Peyer's patch (tissue), 4 donors: ENCODE measurements at places on chromosomes 4 and X. TPM values are rescaled to one million over a fixed set of nuclear protein-coding genes. Genes with fewer than 3 reads are reported as not detected.

- no peak for DNase-seq
Observed at GRCh38 chr4:145774473-145774872, 94.5 kb downstream of the C4orf51 start.

ADH4 gene
- total RNA-seq = not detected

PDGFRA gene
- total RNA-seq = 68.8 TPM

GRCh38 chr4:175758050-175759024 lies 53.7 kb downstream of the GPM6A start:
- DNase-seq = no peak

- DNase-seq = no peak
Observed at GRCh38 chr4:122622400-122622799, 1.5 kb upstream of the IL21 start.

GRCh38 chrX:25527596-25527995 lies 511.8 kb upstream of the ARX start:
- DNase-seq = no peak

DNA sequence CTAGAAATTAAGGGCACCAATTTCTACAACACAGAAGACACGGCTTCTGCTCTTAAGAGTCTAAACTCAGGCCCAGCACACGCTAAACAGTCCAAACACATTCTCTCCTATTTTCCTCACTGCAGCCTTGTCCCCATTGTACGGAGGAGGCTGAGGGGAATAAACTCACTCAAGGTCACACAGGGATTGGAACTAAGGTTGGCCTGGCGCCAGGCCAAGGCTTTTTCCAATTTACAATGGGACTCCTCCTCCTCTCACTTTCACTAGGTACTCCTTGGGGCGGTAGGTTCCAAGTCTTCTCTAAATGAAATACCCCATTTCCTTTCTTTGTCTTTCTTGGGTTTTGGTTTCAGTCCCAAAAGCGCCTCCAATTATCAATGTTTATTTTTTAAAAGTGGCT lies 48.7 kb upstream of the CRMP1 start:
- no peak for DNase-seq

DNA sequence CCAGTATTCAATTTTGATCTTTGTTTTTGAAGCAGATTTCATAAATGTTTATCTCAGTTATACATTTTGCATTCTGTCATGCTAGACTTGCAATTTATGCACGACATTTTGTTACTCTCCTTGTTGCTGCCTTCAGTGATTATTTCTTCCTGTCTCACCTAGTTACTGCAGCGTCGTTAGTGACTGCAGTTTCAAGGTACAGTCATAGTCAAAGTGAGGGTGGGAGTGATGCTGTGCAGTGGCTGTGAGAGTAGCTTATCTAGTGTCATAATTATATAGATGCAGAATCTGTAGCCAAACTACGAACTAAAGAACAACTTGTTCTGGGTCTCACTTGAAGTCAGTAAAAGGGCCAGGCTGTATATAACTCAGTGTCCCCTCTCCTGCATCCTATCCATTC lies 69.8 kb downstream of the GPR101 start:
- DNase-seq = no peak

DNA sequence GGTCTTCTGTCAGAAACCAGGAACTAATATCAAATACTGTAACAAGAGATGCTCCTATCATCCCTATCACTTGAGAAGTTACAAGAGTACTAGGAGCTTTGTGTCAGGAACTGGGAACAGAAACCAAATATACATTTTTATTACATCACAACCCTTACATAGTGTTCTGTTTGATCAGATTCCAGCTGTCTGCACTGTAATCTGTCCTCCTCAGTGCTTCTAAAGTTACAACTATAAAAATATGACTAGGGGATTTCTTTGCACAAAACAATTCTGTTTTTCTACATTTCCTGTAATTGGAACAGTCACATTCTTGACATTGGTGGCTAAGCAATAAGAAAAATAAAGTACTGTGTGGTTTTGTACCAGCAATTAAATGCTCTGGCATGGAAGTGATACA lies 686.0 kb downstream of the PDHA2 start:
- no peak for DNase-seq

- DNase-seq = no peak
Observed at GRCh38 chrX:130680164-130681035, 222.6 kb downstream of the ENOX2 start.

STS gene
- 3.3 TPM for total RNA-seq

DNA sequence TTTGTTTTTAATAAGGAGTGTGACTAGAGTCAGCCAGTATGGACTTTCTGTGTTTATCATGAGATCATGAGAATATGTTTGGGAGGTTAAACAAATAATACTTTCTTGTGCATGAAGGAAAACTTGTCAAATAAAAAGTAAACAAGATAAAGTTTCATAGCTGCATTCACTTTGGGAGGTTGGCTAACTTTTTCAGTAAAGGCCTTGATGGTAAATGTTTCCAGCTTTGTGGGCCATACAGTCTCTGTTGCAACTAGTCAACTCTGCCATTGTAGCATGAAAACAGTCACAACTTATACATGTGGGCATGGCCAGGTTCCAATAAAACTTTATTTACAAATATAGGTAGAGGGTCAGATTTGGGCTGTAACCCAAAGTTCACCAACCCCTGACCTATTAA lies 150.4 kb downstream of the MID1 start:
- no peak for DNase-seq

- no peak for DNase-seq
Observed at GRCh38 chrX:140434347-140434746, 70.5 kb downstream of the SOX3 start.

DNA sequence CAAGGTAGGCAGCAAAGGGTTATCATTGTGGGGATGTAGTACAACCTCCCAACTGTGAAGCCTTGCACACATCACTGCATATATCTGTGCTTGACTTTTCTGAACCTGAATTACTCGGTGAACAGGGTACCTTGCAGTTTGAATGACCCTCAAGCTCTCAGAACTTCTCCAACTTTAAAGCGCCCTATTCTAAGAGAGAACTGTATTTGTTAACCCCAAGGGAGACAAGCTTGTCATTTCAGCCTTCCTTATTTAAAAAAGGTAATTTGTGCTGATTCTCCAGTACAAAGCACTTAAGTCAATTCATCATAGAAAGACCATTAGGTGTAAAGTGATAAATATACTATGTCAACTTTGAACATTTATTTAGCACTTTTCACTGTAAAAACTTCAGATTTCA lies 122.0 kb upstream of the STS start:
- no peak for DNase-seq

DNA sequence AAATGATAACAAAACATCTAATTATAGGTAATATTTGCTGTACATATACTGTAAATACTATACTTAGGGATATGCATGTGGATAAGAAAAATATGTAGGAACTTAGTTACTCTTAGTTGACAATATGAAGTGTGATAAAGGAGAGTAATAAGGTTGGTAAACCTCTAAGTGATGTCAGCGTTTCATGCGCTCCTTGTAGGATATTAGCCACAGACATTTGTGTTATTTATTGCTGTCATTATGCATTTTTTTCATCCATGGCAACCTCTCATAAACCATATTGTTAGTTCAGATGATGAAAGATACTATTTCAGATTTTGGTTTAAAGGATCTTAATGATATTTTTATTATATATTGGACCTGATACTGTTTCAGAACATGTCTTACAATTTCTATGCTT lies 298.1 kb upstream of the PITX2 start:
- DNase-seq = no peak

- no peak for DNase-seq
Observed at GRCh38 chrX:16101581-16101980, 21.8 kb upstream of the GRPR start.

- peak; percentile 72 for DNase-seq
Observed at GRCh38 chr4:38128478-38129459, 168.6 kb downstream of the PTTG2 start.

TMEM271 gene
- total RNA-seq = not detected

DNA sequence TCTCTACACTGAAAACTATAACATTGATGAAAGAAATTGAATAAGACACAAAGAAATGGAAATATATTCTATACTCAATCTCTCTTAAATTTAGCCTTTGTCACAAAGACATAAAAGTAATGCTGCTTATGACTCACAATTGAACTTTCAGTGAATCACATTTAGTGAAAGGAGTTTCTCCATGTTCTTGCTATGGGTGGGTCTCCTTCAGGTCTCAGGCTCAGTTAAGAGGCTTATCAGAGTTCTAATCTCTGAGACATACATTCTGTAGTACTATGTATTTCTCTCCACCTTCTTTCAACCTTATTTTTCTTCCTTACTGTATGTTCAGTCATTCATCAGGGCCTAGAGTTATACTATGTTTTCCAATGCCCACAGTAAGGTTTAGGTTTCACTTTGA lies 220.9 kb downstream of the DTHD1 start:
- no peak for DNase-seq
